ENCODE measurements at places on chromosomes 2 and 18.

DNA sequence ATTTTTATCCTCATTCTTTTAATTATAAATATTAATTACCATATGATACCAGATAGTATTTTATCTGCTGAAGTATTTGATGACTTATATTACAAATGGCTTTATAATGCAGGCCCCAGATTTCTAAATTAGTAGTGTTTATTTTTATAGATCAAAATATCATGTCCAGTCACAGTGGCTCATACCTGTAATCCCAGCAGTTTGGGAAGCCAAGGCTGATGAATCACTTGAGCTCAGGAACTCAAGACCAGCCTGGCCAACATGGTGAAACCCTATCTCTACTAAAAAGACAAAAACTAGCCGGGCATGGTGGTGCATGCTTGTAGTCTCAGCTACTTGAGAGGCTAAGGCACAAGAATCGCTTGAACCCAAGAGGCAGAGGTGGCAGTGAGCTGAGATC, 100.1 kb upstream of the ARHGAP15 start:
- no peak for DNase-seq

DNA sequence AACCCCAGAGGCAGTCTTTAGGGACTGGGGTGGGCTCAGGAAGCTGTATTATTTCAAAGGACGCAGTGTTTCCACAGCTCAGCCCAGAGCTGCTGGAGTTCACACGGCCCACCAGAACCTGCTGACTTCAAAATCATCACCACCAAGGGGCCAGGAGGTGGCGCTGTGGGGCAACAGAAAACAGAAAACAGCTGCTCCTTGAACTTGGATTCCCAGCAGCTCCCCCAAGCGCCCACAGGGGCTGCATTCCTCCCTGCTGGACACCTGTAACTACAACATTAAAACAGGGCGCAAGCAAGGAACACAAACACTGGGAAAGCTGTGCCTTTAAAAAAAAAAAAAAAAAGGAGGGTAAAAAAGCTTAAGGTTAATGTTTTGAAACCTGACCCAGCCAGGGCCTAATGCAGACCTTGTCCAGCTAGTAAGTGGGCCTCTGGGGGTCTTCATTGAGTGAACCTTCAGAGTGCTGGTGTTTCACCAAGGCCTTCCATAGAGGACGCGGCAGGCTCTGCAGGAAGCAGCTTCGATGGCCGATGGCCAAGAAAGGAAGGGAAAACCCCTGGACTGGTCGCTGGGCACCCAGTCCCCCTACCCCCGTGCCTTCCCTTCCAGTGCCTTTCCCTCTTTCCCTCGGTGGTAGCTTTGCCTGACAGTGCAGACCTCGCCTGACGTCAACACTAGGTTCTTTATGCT, 25.9 kb downstream of the MLPH start:
- peak; percentile 79 for DNase-seq

DNA sequence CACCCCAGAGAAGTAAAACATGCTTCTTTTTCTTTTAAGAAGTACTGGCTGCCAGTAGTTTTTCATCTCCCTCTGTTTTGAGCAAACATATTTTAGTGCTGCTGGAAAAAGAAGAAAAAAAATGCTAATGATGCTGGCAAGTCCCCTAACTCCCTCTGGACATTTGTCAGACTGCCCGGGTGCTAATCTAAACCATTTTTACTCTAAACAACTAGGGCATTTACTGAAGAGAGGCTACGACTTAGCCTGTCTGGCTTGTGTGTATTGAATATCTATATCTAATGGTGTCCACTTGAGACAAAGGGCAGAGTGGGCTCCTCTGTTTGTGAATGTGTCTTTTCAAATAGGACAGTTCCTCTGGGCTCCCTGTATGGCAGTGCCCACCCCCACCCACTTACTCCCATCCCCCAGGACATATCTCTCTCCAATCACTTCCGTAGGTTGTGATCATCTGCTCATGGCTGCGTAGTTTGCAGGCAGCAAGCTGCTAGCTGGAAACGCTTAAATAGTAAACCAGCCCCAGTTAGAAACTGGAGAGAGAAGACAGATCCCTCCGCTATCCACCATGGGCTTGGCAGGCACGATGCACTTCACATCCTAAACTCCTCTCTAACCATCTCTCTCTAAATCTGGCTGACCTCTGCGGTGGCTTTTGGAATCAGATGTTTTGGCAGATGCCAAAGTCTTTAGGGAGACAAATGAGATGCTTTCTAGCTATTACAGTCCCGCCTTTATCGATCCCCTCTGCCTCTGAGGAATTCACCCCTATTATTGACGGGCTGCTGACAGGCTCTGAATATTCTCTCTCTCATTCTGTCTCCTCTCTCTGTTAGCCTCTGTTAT, 58.3 kb downstream of the DOCK10 start:
- no peak for DNase-seq

- no peak for DNase-seq
Measured at GRCh38 chr2:238506371-238507068, 79.8 kb downstream of the ASB1 start.

- no peak for DNase-seq
Measured at GRCh38 chr2:82391386-82391785, 2067.7 kb downstream of the SUCLG1 start.

DNA sequence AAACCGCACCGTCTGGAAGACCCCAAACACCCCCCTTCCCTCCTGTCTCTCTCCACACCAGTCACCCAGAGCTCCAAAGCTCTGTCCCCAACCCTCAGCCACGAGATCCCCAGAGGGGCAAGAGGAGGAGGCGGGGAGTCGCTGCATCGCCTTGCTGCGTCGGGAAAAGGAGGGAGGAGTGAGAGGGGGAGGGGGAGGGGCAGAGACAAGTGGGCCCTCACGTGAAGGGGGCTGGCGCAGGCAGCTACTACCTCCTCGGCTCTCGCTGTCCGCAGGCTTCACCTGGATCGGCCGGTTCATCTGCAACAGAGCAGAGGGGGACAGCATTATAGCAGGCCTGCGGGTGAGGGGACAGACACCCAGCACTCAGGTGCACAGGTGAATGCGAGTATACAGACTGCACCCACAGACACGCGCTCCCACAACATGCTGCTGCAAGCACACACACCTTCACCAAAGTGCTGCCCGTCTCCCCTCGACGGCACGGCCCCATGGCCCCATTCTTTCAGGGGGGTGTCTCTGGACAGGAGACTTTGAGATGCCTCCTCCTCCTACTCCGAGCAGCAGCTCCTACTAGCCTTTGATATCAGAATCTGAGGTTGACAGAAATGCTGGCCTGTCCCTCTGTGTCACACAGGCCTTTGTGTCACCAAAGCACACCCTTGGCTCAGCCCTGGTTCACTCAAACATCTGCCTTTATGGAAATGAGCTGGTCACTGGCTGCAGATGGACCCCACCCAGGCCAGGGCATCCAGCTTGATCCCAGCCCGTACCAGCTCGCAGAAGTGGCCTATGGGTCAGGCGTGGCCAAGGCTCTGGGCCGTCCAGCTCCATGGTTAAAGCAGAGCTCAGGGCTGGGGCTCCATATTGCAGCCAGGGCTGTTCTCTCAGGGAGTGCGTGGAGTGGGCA, 243.8 kb downstream of the CELF4 start:
- no peak for DNase-seq

GRCh38 chr2:134377730-134378129, 123.9 kb downstream of the MGAT5 start:
- no peak for DNase-seq

DNA sequence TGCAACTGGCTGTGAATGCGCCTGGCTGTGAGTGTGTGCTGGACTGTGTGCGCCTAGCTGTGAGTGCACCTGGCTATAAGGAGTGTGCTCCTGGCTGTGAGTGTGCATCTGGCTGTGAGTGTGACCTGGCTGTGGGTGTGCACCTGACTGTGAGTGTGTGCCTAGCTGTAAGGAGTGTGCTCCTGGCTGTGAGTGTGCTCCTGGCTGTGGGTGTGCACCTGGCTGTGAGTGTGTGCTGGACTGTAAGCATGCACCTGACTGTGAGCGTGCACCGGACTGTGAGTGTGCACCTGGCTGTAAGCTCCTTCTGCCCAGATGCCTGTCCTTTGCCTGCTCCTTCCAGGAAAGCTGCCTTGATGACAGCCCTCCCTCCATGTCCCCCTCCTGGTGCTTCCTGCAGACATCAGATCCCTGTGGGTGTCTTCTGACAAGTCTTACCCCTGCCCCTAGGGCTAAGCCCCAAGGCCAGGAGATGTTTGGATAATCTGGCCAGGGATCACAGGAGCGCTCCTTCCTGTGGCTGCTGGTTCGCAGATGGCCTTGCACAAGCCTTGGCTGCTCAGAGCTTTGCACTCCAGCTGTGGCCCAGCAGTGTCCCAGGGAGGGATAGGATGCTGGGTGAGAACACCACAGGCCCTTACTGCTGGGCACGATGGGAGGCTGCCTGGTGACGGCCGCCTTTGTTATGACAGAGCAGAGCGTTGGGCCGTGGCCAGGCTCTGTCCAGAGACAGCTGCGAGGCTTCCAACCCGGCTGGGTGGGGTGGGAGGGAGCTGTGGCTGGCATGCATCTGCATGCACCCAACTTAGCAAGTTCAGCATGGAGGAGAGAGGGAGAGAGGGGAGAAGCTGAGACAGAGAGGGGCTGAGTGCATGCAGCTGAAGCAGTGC, 89.9 kb downstream of the GLI2 start:
- no peak for DNase-seq

DNA sequence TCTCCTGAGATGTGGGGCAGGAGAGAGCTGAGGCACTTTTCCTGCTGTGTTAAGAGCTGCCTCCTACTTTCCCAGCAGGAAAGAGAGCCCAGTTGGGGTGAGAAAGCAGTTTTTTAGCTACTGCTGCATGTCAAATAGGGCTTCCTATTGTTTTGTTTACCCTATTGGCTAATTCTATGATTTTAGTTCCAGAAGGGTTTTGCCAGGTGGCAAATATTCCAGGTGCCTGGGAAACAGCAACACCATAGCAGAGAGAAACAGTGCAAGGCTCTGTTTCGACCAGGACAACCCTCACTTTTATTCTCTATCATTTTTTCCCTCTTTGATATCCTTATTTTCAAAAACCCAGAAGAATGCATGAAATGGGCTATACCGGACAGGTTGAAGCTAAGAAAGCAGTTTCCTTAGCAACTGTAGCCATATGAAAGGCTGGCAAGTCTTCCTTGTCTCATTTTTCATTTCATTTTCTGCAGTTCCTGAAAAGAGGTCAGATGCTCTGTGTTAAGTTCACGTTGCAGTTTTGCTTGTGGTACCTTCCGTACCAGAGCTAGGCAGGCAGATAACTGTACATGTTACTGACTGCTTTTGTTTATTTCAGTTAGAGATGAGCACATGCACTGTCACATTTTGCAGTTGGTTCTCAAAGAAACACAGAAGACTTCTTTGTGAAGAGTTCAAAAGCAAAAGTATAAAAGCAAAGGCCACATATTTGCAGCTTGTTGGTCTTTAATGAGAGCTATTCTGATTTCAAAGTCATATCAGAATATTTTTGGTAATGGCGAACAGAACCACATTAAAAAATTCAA, 84.8 kb downstream of the AQP4 start:
- no peak for DNase-seq

DNA sequence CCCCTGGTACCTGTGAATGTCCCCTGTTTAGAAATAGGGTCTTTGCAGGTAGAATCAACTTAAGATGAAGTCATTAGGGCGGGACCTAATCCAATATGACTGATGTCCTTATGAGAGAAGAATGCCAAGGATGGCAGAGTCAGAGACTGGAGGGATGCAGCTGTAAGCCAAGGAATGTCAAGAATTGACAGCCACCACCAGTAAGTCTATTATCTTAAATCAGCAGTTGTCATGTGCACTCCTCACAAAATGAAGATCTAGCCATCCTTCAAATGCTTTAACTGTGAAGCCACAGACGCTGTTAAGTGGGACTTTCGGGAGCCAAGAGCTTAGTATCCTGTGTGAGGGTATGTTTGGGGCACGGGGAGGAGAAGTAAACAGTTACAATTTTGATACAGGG, 83.2 kb downstream of the ITGA4 start:
- DNase-seq: no peak

GRCh38 chr2:96875498-96876268, 5.8 kb upstream of the SEMA4C start:
- DNase-seq: peak; percentile 99

DNA sequence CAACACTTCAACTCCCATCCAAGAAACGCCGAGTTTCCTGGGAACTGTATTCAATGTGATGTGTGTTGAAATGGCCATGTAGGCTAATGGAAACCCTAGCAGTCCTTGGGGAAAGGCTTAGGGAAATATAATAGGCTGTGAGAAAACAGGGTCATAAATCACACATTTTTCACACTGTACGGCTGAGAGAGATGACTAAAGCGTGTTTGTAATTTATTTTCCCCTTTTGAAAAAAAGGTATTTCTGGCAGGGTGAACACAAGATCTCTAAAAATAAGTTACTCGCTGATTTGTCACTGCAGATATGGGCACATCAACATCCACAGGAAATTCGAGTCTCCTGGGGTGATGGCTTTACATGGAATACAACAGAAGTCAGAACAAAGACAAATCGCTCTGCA, 109.6 kb upstream of the ST6GAL2 start:
- no peak for DNase-seq

- DNase-seq: no peak
Measured at GRCh38 chr2:41241325-41242000, 789.6 kb upstream of the SLC8A1 start.

DNA sequence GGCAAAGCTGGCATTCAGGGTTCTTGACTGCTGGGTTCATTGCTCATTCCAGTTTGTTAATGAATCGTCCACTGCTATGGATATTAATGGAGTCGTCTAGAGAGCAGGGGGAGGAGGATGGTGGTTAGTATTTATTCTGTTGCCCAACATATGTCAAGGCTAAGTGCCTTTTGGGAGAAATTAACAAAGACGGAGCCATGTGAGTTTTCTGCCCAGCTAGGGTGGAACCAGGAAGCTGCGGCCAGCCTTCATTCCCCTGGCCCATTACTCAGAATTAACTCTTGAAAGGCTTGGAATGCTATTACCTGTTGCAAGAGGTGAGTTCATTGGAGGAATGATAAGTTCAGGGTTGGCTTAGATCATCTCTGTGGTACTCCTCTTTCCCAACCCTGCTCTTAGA, 19.3 kb downstream of the IGFBP2 start:
- no peak for DNase-seq

DNA sequence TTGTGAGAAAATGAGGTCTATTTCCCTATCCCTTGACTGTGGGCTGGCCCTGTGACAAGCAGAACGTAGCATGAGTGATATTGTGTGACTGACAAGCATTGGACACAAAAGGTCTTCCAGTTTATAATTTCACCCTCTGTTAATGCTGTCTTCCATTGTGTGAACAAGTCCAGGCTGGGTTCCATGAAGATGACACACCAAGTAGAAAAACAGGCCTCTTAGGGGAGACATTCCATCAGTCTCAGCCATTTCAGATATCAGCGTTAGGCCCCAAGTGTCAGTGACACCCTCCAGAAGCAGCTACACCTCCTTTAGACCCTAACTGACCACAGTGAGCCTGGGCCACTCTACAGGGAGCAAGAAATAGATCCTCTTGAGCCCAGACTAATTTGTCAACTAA, 511.3 kb downstream of the FBXO15 start:
- DNase-seq: no peak

- DNase-seq: no peak
Measured at GRCh38 chr2:134398300-134398699, 144.4 kb downstream of the MGAT5 start.

- DNase-seq: no peak
Measured at GRCh38 chr2:55033076-55033742, 17.0 kb downstream of the RTN4 start.

- DNase-seq: no peak
Measured at GRCh38 chr2:196162586-196163175, 8.7 kb downstream of the STK17B start.

- DNase-seq: no peak
Measured at GRCh38 chr2:1483551-1483950, 70.3 kb downstream of the TPO start.

GRCh38 chr2:58010599-58010998, 36.0 kb upstream of the VRK2 start:
- no peak for DNase-seq
